ENCODE measurements at places on chromosomes 4 and X.

DNA sequence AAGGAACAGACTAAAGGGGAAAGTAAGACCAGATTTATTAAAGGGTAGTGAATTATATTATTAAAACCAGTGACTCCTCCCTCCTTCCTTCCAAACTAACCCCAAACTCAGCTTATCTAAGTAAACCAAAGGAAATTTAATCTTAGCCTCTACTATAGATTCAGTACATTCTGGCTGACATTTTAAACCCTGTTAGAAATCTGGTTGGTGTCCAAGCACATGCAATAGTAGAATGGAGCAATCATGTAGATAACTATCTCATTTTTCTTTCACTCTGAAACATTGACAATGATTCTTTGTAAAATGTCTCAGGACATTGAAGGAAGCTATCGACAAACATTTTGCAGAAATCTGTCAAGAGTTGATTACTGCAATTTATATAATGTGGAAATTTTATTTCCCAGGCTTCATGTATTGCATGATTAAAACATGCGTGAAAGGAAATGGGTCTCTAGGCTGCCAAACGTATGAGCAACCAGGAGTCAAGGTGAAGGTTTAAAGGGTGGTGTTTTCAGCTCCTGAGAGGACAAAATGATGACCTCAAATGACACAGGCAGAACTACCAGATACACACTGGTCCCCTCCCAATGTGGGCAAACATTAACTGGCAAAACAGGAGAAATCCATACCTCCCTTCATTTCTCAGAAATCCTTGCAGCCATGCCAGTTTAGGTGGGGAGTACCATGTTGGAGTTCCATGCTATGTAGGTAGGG, 58.2 kb upstream of the RBM47 start:
- no peak for DNase-seq

- no peak for DNase-seq
Observed at GRCh38 chr4:48653217-48654014, 126.7 kb downstream of the FRYL start.

GRCh38 chr4:86543560-86544309, 50.4 kb upstream of the PTPN13 start:
- no peak for DNase-seq

DNA sequence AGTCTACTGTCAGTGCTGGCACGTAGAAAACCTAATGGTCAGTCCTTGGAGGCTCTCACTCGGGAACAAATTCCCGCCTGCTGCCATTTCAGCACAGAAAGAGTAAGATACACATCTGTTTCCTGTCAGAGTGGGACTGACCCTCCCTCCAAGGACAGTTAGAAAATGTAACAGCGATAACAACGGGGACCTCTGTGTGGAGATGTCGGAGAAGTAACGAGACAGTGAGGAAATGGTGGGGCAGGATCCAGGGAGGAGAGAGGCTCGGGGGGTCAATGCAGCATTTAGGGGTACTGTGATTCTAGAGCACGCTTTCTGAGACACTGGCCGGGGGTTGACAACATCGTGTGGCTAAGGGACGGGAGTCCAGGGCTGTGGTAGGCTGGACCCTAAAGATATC, 36.0 kb upstream of the SORCS2 start:
- DNase-seq, result no peak

DNA sequence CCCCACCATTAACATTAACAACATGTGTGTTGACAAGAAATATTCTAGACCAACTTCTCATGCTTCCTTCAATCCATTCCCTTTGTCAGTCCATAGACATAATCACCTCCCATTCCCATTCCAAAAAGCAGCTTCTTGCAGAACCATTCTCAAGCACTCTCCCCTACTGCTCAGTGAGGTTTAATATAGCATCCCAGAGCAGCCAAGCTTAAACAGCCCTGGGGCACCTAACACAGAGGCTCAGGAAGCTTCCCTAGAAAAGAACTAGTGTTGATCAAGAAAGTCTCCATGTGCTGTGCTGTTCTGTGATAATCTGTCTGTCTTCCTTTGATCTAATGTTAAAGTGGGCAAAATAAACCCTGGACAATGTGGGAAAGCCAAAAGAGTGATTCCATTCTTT, 174.2 kb upstream of the NOCT start:
- DNase-seq, result no peak

GRCh38 chr4:46393606-46394005, 3.7 kb upstream of the GABRA2 start:
- DNase-seq, result no peak

DNA sequence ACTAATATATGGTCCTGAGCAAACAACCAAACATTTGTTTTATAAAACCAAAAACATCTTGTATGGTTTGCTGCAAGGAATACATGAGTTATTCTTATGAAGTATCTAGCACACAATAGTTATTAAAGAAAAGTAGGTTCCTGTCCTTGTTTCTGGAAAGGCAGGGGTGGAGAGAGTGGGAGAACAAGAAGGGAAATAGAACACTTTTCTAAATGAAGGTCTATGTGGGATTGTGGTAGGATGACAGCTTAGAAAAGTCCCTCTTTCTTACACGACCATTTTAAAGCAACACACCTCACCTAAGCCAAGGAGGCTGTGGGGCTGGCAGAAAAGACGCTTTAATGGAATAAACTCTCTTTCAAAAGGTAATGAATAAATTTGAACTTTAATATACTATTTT, 164.6 kb downstream of the ARAP2 start:
- no peak for DNase-seq

DNA sequence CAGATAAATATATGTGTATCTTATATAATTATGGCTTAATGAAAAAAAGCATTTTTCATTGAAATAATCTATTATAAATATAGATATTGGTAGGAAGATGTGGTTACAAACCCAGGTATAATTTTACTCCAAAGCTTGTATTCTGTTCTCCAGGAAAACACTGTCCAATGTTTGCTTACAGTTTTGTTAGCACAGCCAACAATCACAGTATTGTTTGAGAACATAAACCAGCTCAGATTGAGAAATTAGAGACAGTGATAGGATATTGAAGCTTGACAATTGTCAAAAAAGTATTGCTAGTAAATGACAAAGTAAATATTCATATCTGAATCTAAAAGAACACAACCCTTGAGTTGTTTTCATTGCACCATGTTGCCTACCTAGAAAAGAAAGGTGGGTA, 228.8 kb downstream of the ADGRL3 start:
- DNase-seq, result no peak

DNA sequence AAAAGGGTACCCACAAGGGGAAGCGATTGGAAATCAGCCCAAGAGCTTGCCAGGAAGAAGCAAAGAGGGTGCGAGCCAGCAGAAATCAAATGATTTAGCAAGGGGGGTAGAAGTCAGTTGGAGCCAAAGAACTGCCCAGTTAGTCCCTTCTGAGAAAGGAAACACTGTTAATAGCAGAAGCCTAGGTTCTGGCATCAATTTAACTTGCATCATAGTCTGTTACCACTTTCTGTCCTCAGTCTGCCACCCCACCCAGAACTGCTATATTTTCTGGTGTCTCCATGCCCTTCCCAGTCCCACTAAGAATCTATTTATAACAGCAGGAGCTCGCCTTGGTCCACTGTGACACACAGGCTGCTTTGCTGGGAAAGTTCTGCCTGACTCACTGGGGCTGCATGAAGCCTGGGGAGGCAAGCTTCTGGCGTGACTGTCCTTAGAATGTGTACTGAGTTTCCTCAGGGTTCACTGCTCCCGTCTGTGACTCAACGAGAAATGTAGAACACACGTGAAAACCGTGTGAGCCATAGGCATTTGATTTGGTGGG, 157.8 kb upstream of the TTC29 start:
- DNase-seq, result peak; percentile 13

DNA sequence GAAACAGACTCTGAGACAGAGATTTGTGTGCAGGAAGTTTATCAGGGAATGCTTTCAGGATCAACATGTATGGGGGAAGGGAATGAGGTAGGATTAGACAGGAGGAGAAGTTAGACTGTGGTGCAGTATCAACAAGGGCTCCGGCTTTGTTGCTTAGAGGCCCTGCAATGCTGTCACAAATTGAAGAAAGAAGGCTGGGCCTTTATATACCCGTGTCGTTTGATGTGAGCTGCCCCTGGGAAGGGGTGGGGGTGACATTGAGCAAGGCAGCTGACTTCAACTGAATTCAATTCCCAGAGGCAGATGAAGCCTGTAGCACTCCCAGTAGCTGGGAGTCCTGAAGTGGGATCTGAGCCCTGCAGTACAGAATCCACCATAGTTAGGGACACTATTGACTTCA, 29.5 kb upstream of the USP9X start:
- DNase-seq, result no peak
